ENCODE measurements at places on chromosomes 12 and 14.
A peak's percentile ranks its signal among the peaks of the same experiment; 100 is the strongest.

DNA sequence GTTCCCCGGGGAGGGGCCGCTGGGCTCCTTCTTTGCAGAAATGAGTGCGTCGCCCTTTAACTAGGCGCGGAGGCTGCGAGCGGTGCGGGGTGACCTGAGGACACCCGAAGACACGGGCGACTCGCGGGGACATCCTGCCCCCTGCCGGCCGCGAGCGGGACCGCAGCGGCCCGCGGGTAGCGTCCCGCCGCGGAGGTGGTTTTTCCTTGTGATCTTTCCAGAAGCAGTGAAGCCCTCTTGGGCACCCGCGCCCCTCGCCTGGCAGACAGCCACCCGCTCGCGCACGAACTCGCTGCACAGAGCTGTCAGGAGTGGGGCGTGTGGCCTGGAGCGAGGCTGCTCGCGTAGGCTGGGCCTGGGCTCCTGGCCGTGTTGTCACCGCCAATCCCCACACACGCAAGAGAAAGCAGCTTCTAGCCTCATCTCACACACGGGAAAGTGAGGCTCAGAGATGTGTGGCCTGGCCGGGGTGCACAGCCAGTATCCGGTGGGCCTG is 67.2 kb downstream of the DIO3 start:
- DNase-seq = peak; percentile 61

DNA sequence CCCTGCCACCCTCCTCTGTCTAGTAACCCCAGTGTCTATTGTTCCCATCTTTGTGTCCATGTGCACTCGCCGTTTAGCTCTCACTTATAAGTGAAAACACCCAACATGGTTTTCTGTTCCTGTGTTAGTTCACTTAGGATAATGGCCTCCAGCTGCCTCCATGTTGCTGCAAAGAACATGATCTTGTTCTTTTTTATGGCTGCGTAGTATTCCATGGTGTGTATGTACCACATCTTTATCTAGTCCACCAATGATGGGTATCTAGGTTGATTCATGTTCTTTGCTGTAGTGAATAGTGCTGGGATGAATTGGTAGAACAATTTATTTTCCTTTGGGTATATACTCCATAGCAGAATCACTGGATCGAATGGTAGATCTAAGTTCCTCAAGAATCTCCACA is 51.0 kb upstream of the RFLNA start:
- DNase-seq = no peak

DNA sequence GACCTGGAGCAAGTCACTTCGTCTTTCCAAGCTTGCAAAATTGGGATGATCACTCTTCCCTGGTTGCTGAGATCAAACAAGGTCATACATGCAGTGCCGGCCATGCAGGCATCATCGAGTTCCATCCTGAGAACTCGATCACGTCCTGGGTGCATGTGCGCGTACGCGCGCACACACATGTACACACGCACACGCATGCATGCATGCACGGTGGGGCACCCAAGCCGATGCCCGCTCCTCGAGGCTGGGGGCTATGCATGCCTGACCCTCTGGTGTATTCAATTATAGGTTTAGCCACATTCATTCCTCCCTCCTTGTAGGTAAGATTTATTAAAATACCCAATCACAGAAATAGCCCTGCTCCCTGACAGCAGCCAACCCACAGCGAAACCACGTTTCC is 26.0 kb downstream of the MMAB start:
- DNase-seq = no peak

DNA sequence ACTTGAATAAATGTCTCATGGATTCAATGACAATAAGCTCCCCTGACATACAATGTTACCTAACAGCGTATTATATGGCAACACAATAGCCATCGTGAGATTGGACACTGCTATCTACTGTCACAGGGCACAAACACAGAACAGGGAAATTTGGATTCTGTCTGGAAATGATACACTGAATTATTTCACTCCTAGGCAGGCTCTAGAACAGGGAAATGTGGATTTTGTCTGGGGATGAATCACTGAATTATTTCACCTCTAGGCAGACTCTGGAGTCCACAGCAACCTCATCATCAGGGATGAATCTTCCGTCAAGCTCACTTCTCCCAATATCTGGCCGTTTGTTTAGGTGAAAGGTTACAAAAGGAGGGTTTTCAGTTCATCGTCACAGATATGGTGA is 288.8 kb downstream of the TMEM132D start:
- DNase-seq = no peak

DNA sequence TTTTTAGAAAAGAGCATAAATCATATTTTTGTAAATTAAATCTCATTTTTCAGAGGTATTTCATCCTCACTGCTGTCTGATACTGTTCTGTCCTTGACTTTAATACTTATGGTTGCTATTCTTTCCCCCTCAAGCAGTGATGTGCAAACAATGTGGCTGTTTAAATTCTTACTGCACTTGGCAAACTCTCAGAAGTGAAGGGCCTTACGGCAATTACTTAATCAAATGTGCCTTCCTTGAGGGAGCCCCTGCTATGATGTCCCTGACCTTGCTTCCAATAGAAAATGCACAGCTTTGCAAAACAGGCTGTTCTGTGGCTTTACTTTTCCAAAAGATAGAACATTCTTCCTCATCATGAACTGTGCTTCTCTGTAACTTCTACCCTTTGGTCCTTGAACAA is 35.2 kb downstream of the UBE3B start:
- DNase-seq = no peak

DNA sequence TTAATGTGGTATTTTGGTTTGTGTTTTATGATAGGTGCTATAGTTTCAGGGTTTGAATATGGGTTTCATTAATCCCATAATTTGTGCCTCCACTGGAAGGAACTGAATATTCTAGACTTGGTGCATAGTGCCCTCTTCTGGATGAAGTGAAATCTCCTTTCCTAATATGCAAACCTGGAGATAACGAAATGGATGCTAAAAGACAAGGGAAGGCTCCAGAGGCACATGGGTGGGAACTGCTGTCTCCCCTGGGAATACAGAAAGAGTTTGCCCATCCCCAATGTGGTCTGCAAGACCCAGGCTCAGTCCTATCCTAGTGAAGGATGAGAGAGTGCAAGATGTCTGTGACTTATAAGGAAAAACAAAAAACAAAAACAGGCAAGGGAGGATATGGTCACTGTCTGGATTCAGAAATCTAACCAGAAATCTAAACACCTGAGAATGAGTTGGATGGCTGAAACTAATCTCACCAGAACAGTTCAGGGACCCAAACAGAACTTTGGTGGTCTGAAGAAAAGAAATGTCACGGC is 142.3 kb upstream of the TMPO start:
- no peak for DNase-seq

- no peak for DNase-seq
These were observed 199.1 kb downstream of the GLT1D1 start for GRCh38 chr12:129052373-129052772.

DNA sequence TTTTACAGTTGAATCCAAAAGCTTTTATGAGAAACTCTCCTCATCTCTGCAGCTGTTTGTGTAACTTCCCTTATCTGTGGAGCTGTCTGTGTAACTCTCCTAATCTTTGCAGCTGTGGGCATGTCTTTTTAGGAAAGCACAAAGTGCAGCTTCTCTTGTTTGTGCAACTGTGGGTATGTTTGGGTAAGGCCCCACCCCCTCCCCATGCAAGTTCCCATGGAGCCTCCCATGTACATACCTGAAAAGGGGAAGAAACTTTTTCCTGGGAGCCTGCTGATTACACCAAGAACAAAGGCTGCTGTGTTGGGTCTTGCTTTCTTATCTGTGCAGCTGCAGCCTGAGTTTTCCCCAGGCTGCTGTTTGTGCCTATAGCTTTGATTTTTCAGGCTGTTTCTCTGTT is 42.7 kb upstream of the CDKN3 start:
- DNase-seq = no peak

DNA sequence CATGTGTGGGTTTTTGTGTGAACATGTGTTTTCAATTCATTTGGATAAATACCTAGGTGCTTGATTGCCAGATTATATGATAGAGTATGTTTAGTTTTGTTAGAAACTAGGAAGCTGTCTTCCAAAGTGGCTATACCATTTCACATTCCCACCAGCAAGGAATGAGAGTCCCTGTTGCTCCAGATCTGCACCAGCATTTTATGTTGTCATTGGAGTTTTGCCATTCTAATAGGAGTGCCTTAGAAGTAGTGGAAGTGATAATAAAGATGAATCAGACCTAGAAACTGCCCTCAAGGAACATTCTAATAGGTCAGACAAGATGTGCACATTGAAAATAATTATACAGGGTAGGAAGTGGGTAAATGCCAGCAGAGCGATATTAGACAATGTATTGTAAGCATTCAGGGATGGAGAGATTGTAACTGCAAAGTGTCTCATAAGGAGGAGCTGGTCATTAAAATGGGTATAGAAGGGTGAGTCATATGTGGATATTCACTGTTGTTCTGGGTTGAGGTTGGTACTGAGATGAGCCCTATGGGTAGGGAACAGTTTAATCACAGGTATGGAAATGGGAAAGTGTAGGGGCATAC is 71.4 kb downstream of the MNAT1 start:
- DNase-seq = no peak

- DNase-seq = no peak
These were observed 78.8 kb downstream of the KCNC2 start for GRCh38 chr12:75130811-75131210.

GRCh38 chr12:34264110-34264509 is 241.8 kb downstream of the ALG10 start:
- no peak for DNase-seq

DNA sequence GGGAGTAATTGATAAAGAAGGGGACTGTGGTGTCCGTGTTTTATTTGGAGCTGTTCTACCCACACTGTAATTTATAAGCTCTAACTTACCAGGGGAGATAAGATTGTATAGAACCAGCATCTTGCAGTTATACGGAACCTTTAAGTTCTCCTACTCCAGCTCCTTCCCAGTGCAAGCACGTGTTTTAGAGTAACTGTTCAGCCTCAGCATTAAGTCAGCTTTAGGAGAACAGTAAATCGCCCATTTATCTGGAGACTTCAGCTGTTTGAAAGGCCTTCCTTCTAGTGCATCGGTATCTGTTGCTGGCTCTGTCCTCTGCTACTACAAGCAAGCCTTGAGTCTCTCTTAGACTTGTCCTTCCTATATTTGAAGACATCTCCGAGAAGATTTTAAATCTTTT is 95.6 kb downstream of the ETV6 start:
- DNase-seq = no peak

- no peak for DNase-seq
These were observed 4.2 kb downstream of the LPAR5 start for GRCh38 chr12:6631549-6631961.

- DNase-seq = no peak
These were observed 15.7 kb downstream of the FAR2 start for GRCh38 chr12:29164477-29165393.

- DNase-seq = no peak
These were observed 28.1 kb upstream of the PRICKLE1 start for GRCh38 chr12:42617622-42618021.

DNA sequence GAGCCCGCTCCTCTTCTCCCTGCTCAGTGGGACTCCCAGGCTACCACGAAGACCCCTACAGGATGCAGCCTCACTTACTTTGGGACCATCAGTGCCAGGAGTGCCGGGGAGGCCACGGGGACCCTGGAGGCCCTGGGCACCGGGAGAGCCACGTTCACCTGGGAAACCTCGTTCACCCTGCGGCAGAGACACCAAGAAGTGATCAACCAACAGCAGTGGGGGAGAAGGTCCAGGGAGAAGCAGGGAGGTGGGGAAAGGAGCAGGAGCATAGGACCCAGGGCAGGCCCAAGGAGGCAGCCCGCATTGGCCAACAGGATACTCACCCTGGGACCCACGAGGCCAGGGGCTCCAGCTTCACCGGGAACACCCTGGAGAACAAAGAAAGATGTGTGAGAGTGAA is 19.4 kb downstream of the TMEM106C start:
- no peak for DNase-seq

DNA sequence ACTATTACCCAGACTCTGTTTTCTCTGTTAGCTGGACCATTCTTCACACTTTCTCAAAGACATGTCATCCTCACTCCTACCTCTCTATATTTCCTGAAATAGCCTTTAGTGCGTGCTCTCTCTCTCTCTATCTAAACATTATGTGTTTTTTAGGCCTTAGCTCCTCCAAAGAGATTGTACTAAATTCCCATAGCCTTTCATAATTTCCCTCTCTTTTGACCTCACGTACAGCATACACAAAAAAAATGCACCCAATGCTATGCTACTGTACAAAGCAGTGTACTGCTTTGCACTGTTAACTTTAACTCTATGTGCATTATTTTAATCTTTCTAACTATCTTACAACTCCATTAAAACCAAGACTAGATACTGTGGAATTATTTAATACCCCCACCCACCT is 288.4 kb downstream of the DAD1 start:
- DNase-seq = no peak

GRCh38 chr12:77433799-77434198 is 368.4 kb upstream of the E2F7 start:
- DNase-seq = no peak

GRCh38 chr14:92962031-92962830 is 39.3 kb downstream of the CHGA start:
- no peak for DNase-seq

GRCh38 chr14:23118506-23119362 is at the start of gene CEBPE:
Gene CEBPE (minus strand): TSS chr14:23119255. CDS start chr14:23119091, 164 bp downstream.
- no peak for DNase-seq

DNA sequence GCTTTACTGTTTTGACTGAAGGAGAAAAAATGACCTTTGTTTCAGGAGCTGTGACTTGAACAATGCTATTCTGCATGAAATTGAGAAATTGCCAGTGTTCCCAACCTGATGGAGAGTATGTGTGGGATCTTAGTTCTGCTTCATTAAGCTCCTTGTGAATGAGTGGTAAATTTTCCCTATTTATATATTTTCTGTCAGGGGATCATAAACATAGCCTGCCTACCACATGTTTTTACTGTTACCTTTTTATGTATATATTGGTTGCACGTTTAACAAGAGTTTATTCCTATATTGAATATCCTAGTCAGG is 271.7 kb downstream of the PDZRN4 start:
- no peak for DNase-seq

DNA sequence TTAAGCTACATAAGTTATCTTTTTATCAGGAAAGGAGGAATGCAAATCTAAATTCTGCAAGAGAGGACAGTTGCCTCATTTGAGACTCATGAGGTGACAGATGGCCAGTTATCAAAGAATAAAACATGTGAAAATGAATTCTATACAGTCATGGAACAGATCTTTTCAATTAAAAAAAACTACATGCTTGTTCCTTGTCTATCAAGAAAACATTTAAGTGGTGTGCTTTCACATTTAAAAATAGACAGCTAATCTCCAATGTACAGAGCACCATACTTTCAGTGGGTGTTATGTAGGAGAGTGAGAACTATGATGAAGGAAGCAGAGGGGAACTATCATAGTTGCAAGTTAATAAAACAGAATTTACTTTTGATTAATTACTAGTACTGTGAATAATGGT is 76.7 kb upstream of the TTC7B start:
- DNase-seq = no peak

DNA sequence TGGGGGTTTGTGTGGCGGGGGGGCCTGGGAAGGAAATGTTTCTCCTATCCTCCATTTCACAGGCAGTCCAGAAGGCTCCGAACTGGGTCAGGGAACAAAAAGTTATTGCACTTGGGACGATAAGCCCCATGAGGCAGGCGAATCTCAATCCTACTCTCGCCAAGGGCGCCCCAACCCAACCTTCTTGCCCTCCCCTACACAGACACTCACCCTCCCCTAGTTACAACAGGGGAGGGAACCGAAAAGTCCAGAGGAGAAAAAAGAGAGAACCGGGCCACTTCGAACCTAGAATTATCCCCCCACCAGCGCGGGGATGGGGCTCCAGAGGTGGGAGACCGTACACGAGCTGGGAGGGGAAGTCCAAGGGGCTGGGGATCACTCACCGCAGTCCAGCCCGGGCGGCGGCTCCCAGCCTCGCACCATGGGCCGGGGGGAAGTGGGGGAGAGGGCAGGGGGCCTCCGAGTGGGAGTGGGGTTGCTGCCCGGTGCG is 357 bp downstream of the HOMEZ start:
- DNase-seq = no peak
